Stimulated activated CD8-positive, alpha-beta memory T cell treated with anti-CD3 and anti-CD28 coated beads, Interleukin-4, amount 100 ng/mL, for 24 hours (primary cell): ENCODE measurements at places on chromosomes 12 and 14.
A peak's percentile ranks its signal among the peaks of the same experiment; 100 is the strongest.

DNA sequence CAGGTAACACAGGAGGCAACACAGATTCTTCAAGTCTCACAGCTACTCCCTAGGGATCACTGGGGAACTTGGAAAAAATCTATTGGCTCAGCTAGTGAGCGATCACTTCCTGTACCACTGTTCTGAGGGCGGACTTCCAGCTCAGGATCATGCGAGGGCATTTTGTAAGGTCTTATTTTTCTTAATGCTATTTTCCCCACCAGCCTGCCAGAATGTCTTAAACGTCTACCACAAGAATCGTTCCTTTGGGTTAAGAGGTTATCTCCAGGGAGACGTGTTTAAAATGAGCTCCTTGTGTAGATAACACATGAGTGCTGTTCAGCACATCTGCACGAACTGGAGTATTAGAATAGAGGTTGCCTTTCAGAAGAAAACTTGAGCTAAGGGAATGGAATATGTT, 162.6 kb downstream of the ETNK1 start:
- DNase-seq, result no peak

GRCh38 chr14:74856366-74856765, 19.6 kb downstream of the PROX2 start:
- DNase-seq, result no peak

- DNase-seq, result no peak
Observed at GRCh38 chr12:72012874-72013273, 74.2 kb downstream of the TPH2 start.

- DNase-seq, result no peak
Observed at GRCh38 chr12:6468283-6468575, 2.2 kb downstream of the VAMP1 start.

GRCh38 chr14:95231966-95232633, 74.8 kb upstream of the DICER1 start:
- DNase-seq, result no peak

GRCh38 chr12:120234643-120235368, 30.7 kb downstream of the PXN start:
- DNase-seq, result no peak

- no peak for DNase-seq
Observed at GRCh38 chr12:106058256-106059182, 80.2 kb downstream of the NUAK1 start.

DNA sequence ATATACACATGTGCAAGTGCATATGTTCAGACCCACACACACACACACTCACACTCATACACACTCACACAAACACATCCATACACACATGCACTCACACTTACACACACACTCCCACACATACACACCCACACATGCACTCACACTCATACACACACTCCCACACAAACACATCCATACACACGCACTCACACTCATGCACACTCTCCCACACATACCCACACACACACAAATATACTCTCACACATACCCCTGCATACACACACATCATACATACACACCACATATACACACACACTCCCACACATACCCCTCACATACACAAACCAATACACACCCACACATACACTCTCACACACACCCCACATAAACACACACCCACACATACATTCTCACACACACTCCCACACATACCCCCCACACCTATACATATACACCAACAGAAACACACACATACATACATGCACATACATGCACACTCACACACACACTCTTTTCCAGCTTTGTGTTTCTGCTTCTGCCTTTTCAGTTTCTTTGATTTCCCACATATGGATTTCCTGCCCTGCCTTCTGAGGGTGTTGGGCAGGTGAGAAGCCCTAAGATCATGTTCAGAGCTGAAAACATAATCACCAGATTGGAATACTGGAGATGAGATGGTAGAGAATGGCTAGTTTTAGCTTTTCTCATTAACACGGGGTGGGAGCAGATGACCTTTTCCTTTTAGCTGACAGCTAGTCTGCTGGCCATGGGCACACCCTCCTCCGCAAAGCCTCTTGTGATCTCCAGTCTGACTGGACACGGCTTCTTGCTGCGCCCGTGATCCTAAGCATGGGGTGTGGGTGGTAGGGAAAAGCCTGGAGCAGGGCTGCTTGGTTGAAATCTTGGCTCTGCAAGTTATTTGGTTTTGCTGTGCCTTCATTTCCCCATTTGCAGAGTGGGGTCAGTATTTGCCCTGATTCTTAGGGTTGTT, 214.0 kb downstream of the CHST11 start:
- no peak for DNase-seq

DNA sequence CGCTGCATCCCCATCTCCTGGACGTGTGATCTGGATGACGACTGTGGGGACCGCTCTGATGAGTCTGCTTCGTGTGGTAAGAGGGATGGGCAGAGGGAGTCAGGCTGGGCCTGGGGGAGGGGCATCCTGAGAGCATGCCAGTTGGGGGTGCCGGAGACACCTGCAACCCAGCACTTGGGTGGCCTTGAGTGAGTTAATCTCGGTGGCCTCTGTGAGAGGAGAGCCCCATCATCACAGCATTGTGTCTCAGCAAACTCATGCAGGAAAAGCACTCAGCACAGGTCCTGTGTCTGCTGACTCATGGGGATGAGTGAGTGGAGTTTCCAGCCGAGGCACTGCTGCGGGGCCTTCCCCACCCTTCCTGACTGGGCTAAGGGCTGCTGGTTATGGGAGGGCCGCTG, 19.6 kb upstream of the LRP1-AS start:
- DNase-seq, result no peak

GRCh38 chr14:46582826-46583225, 68.8 kb downstream of the RPL10L start:
- no peak for DNase-seq

- DNase-seq, result no peak
Observed at GRCh38 chr12:68772714-68773113, 26.7 kb downstream of the SLC35E3 start.

DNA sequence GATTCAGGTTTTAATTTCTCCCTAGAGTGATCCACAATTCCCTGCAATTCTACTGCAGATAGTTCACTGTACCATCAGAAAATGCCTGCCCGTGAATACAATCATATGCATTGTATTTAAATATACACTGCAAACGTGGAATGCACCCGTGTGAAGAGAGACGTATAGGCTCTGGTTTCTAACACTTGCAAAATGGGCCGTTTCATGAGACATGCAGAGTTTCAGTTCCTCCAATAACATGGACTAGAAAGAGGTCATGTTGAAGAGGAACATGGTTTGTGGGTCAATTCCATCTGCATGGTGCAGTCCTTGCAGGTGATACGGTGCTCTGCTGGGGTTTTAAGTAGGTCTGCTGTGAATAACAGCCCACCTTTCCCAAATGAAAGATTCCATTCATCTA, 373.3 kb downstream of the TMEM132D start:
- DNase-seq, result no peak

DNA sequence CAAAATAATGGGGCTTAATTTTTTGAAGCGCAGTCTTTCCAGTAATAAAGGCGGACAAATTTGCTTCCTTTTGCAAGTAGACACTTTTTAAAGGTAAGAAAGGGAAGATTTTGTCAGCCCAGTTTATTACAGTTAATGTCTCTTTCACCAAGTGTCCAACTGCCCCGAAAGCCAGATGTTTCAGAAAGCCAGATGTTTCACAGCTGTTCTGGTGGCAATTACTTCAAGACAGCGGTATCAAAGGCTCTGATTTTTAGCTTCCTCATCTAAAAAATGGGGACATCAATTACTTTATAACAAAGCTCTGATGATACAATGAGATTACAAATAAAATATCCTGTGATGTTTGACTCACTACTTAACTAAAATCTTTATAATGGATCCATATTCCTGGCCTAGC, 1.0 kb downstream of the WBP11 start:
- DNase-seq, result no peak

DNA sequence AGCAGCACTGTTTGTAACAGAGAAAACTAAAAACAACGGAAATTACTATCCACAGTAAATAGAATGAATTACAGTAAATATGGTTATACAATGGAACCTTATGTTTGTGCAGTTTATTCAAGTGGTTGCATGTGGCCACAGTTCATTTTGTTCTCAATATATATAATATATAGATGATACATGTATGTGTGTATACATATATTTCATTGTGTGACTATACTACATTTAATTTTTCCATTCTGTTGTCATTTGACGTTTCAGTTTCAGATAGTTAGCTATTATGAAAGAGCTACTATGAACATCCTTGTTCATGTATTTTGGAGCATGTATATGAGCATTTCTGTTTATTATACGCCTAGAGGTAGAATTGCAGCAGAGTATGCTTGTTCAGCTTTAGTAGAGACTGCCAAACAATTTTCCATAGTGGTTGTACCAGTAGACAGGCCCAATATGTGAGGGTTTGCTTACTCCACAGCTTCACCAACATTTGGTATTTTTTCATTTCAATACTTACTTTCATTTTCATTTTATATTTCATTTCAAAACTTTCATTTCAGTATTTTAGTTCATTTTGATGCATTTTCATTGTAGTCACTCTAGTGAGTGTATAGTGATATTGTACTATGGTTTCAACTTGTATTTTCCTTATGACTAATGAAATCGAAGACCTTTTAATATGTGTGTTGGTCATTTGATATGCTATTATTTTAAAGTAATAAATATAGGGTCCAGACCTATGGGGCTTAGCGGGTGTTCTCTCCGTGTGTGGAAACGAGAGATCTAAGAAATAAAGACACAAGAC, 141.5 kb upstream of the FGD4 start:
- no peak for DNase-seq

- no peak for DNase-seq
Observed at GRCh38 chr12:49208676-49209075, 19.8 kb upstream of the TUBA1A start.

DNA sequence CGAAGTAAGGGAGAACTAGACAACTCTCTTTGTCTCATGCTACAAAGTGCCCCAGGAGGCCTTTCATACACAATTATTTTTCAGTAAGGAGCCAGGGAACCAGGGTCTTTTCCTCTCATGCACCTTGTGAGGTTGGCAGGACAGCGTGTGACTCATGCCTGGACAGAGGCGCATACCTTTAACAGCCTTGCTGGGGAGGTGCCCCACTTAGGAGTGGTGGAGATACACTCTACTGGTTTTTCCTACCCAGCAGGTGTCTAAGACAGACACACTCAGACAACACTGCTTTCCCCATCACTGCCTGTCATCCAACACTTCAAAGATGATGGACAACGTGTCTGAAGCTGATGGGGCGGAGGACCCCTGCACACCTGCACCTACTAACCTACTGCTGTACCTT, 49.1 kb downstream of the B4GALNT3 start:
- no peak for DNase-seq

- DNase-seq, result no peak
Observed at GRCh38 chr14:50728836-50729235, 60.7 kb upstream of the SAV1 start.

DNA sequence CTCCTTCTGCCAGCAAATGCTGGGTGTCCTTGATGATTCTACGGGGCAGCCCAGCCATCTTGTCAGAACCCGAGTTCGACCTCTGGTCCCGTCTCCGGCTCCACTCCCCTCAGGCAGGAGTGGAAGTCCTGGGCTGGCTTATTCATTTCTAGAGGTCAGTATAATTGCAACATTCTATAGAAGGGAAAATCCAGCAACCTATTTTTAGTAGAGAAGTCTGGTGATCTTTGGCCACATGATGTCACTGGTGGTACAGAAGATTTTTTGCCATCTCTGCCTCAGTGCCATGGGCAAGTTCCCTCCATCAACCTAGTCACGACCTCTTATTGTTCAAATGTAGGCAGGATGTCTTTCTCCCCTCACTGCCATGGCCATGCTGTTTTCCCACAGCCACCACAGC, 22.4 kb downstream of the OR10G2 start:
- DNase-seq, result no peak

GRCh38 chr12:131827961-131828534, at the start of gene MMP17:
Gene MMP17, plus strand, starts transcription at chr12:131828393. Its CDS starts 102 bp downstream, at chr12:131828495.
- peak; percentile 26 for DNase-seq

DNA sequence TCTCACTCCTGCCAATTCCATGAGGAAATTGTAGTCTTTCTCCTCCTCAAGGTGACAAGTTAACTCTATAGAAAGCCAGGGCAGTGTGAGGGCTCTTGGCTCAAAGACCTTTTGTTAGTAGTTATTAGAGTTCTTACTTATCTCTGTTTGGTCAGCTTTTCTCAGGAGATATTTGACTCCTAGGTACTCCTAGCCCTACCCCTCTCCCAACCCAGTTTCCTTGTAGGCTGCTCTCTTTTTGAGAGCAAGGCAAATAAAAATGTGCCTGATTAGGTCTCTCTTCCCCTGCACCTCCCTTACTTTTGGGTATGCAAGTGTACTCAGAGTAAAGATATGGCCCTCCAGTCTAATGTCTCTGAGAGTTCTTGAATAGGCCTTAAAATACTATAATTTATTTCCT, 23.8 kb downstream of the BTG1 start:
- DNase-seq, result no peak
